CD8-positive, alpha-beta memory T cell (primary cell): ENCODE measurements at places on chromosomes 3 and 15. TPM values are rescaled to one million over a fixed set of nuclear protein-coding genes. Genes with fewer than 3 reads are reported as not detected.

DNA sequence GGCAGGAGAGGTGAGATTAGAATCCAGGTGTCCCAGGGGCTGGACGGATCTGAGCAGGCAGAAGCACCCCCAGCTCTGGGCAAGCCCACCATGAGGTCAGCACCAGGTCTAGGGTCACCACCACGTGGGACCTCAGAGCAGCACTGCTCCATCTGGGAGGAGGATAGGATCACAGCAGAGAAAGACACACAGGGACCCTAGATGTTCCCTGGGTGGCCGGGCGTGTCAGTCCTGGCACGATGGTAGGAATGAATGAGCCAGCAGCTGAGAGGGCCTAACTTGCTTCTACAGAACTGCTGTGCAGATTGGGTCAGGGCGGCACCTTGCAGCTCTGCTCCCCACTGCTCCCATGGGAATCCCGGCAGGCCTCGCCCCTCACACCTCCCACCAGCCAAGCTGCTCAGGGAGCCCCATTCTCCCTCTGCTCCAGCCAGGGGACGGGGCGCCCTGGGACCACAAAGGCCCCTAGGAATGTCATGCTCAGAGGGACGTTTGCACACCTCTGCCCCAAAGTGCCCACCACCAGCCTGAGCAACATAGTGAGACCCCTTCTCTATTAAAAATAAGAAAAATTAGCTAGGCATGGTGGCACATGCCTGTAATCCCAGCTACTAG lies 66.3 kb downstream of the ZNF445 start:
- no peak for DNase-seq

DNA sequence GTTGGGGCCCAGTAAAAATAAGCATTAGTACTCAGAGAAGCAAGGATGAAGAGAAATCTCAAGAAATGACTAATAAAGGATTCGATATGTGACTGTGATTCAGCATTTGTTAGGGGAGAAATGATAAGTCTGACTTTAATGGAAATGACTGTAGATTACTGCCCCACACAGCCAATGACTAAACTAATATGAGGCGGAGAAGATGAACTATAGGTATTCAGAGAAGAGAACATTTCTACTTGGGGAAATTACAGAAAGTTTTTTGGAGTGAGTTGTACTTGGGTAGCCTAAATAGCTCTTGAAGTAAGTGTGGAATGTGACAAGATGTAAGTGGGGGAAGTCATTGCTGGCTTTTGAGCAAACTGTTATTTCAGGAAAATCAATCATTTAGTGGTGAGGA lies 380.0 kb downstream of the PDCD6IP start:
- DNase-seq = no peak

DNA sequence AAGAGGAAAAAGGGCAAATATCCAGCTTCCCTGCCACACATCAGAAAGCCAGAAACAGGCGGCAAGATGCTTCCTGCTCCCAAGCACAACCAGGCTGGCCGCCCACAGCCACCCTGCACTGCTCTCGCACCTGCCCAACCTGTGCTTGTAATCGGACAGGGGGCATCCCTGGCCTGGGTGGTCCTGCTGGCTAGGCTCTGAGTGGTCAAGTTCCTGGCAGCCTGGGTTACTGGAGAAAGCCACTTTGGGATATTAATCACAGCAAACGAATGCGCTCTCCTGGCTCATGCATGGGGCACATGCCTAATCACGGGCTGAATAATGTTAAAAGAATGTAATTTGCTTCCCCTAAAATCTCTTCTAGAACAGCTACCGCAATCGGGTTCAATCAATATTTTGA lies 442.4 kb downstream of the MCTP2 start:
- DNase-seq = no peak

GRCh38 chr15:74201710-74202420 lies 722 bp downstream of the STRA6 start:
- DNase-seq = no peak

- no peak for DNase-seq
Measured at GRCh38 chr15:45794712-45795439, 160.0 kb downstream of the SQOR start.

- DNase-seq = no peak
Measured at GRCh38 chr3:24495326-24495994, 810 bp upstream of the THRB start.

DNA sequence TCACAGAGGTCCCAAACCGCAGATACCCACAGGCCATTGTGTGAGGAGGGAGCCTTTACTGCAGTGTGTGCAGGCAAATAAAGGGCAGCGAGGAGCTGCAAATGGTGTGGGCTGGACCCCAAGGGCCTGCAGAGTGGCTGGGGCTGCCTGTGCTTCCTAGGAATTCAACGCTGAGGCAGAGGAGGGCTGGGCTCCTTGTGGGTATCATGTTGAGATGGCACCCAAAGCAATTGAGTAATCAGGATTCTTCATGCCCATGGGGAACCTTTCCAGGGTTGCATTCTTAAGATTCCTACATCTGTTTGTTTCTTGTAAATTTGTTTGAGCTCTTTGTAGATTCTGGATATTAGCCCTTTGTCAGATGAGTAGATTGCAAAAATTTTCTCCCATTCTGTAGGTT lies 85.4 kb upstream of the LIPC start:
- no peak for DNase-seq

DNA sequence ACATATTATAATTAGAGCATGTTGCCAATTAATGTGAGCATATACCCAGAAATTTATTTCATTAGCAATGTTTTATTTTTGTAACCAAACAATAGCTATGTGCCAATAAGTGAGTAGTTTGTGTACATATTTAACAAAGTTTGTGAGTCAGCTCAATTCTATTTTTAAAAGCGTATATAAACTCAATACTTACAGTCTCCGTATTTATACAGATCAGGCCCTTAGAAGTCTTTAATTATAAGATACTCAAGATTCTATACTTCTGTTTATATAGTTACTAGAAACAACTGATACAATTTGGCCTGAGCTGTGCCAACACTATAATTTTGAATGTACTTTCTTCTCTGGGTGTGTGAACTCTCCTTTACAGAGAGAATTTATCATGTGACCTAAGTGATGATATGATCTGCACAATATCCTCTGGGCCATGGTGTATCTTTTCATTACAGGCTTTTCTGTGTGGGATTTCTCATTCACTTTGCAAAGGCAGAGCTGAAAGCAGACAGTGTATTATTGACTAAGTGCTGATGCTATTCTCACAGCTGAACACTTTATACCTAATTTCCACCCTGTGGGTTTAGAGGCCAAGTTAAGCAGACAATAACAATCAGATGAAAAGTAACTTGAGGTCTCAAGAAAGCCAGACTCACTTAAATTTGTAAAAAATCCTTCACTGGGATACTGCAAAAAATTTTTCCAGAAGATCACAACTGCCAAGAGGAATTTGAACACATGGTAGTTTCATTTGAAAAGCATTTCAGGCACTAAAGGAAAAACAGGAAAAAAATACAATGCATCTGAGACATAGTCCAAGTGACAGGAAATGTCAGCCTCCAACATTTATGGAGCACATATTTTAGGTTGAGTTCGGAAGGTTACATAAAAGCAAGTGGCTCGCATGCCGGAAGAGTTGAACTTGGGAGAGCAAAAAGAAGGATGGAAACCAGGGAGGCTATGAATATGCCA lies 277.9 kb upstream of the SEMA6D start:
- DNase-seq = no peak

DNA sequence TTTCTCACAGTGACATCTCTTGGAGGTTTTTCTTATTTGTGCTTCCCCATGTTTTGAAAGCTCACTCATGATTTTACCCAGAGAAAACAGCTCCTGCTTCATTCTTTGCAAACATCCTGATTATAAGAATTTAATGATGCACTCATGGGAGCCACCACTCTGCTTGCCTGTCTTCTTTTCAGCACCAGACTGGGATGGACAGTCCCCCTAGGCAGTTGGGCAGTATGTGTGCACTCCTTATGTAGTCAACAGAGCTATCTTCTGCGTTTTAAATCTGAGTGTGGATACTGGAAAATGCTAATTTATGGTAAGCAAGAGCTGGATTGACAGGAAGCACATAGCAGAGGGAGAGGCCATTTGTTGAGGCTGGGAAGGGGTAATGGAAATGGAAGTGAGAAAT lies 276.1 kb downstream of the AGBL1 start:
- no peak for DNase-seq

GRCh38 chr3:155495387-155495786 lies 201.9 kb upstream of the STRIT1 start:
- DNase-seq = no peak

DNA sequence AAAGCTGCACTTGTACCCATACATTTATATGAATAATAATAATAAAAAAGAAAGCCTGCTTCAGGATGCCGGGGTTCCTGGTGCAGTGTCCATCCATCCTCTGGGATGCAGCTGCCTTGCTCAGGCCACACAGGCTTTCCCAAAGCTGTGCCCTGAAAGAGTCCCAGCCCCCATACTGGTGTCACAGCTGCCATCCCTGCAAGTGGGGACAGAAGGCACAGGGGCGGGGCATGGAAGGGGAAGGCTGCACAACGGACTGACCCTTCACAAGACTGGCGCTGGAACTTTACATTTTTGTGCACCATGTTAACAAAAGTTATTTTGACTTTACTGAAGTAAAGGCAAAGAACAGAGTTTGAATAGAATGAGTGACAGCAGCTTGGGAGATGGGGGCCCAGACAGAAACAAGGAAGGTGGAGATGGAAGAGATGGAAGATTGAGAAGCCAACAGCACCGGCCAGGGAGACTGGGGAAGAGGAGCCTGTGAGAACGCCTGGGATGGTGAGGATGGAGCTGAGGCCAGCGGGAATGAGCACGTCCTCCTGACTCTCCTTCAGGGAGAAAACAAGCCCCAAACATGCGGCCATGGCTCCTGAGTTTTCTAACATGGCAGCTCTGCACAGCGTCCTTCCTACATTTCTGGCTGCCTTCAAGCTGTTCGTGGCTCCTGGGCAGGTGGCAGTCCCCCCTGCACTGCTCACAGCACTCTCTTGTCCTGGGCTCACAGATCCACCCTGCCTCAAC lies 73.1 kb downstream of the ABTB1 start:
- DNase-seq = no peak

DNA sequence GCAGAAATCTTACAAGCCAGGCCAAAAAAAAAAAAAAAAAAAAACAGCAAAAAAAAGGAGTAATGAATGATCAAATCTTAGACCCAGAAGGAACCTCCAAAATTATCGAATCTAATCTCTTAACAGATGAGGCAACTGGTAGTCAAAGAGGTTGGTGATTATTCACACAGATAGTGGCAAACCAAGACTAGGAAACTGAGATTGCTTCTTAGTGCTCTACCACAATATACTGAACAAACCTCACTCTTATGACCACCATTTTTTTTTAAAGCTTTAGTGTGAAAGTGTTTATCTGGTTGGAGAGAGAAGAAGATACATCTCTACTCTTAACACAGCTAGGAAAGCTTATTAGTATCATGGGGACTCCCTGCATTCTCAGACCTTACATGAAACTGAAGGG lies 17.3 kb downstream of the ATOSA start:
- DNase-seq = no peak

DNA sequence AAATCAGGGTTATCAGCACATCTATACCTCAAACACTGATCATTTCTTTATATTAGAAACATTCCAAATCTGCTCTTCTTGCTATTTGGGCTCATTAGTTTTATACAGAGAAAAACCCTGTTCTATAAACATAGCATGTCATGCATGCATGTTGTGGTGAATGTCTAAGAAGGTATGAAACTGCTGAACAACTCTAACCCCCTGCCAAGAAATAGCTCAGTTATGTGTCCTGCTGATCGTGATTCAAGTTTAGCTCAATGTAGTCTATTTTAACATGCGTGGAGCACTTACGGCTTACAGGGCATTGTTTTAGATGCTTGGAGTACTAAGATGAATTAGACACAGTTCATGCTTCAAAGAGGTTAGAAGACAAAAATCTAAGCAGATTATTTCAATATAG lies 35.8 kb downstream of the MYH15 start:
- no peak for DNase-seq

DNA sequence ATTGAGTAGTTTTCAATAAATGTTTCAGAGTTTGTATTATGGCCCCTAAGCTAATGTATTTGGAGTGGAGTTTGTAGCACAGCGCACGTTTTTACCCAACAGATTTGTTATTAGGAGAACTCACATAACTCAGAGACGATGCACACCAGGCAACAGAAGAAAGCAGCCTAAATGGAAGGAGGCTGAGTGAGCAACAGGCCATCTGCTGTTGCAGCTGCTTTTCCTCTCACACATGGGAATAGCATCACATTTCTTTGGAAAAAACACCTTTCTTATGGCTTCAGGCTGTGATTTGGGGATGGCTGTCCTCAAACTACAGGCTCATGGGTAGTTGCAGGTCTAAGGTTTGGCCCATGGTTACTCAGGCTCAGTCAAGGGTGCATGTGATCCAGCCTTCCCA lies 469.3 kb upstream of the MCTP2 start:
- DNase-seq = no peak

The MKRN2OS gene
- not detected for total RNA-seq

The STAB1 gene
- 9.7 TPM for total RNA-seq

The FGD5 gene
- total RNA-seq = not detected

The SPTBN5 gene
- total RNA-seq = 0.31 TPM
